Spinal cord (tissue), 10 donors: ENCODE measurements at places on chromosomes 1 and 21. TPM values are rescaled to one million over a fixed set of nuclear protein-coding genes. Genes with fewer than 3 reads are reported as not detected.

The CHI3L1 gene
- 1.1 TPM for total RNA-seq

DNA sequence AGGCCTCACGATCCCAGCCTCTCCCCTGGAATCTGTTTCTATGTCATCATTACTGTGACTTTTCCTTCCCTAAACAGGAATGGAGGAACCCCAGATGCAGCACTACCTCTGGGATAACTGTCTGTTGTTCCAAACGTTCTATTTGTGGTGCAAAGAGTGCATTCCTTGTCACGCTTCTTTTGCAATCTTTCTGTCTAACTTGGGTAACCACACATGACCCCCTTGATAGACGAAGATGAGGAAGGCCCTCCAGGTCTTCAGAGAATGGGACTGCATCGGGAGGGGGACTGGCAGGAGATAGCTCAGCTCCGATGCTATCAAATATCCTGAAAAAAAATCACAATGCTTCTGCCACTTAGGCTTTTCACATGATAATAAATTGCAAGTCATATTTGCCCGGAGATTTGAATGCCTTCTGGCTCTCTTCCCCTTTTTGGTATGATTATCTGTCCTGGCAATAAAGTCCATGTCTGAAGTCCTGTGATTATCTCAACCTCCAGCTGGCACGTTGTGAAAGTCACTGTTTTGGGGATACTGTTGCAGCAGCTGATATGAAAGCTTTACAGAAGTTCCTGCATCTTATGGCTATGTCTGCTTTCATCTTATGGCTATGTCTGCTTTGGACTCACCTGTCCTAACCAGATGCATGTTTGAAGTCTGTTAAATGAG lies 148.7 kb upstream of the LMO4 start:
- H3K27ac ChIP-seq, result no peak overlapping the region
- H3K4me3 ChIP-seq, result no peak overlapping the region
- DNase-seq, result no peak
- H3K4me1 ChIP-seq, result no peaks in the 10 kb centered on the region
- no peaks in the 10 kb centered on the region for H3K36me3 ChIP-seq

DNA sequence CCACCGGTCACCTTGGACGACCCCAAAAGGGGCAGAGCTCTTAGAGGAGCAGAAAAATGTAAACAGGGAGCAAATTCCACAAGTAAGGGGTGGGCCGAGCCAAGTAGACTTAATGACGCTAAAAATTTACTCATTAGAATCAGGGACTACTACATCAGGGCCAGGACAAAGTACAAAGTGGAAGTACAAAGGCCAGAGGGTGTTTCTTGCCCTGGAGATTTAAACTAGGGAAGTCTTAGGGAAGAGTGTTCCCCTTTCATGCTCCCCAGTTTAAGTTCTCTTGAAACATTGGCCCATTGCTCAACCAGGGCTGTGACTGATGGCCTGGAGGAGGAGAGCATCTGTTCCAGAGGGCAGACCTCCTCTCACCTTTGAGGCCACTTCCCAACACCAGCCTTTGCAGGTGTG lies 48.6 kb downstream of the BACH1 start:
- H3K36me3 ChIP-seq, result peaks cover 6% of the 10 kb centered on the region
- H3K27ac ChIP-seq, result no peak overlapping the region
- no peaks in the 10 kb centered on the region for H3K4me1 ChIP-seq
- no peaks in the 10 kb centered on the region for H3K27me3 ChIP-seq
- DNase-seq, result no peak
- H3K4me3 ChIP-seq, result no peak overlapping the region

DNA sequence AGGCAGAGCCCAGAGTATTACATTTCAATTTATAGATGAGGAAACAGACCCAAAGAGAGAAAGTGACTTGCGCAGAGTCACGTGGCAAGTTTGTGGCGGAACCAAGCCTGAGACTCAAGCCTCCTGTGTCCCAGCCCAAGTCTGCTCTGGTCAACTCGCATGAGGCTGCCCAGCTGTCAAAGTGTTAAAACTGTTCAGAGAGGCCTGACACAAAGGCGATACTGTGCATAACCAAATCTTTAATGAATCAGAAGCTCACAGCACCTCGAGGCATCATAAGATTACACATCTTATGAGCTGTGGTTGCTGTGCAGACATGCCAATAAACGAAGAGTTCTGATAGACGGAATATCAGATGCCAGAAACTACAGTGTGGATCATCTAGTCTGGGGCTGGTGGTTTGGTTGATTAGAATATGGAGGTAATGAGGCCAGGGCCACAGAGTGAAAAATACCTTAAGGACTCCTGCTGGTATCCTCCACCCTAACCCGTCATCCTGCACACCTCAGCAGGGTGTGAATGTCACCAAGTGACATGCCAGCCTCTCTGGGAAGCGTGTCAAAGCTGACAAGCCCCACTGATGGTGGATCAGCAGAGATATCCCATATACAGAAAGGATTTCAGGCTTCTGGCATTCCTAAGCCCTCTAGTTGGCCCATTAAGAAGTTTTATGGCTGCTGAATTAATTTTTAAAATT lies 42.2 kb downstream of the TNNT2 start:
- H3K36me3 ChIP-seq, result no peaks in the 10 kb centered on the region
- H3K4me3 ChIP-seq, result no peak overlapping the region
- H3K27me3 ChIP-seq, result no peaks in the 10 kb centered on the region
- H3K27ac ChIP-seq, result no peak overlapping the region

DNA sequence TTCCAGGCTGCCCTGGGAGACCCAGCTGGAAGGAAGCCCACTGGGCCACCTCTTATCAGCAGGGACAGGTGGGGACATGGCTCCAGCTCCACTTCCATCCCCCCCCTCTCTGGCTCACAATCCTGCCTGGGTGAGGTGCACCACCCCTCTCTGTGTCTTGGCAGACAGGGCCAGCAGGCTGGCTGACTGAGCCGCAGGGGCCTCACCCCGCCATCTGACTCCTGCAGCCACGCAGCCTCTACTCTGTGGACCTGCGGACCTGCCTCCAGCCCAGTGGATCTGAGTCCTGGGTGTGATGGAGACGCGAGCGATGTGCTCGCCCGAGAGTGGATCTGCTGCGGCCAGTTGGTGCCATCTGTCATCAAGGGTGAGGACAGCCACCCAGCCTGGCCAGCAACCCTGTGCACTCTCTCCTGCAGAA lies 30.1 kb downstream of the RCC2 start:
- no peak overlapping the region for H3K27ac ChIP-seq
- H3K27me3 ChIP-seq, result no peaks in the 10 kb centered on the region
- H3K36me3 ChIP-seq, result peaks cover 75% of the 10 kb centered on the region
- H3K4me1 ChIP-seq, result peaks cover 8% of the 10 kb centered on the region
- H3K4me3 ChIP-seq, result no peak overlapping the region

DNA sequence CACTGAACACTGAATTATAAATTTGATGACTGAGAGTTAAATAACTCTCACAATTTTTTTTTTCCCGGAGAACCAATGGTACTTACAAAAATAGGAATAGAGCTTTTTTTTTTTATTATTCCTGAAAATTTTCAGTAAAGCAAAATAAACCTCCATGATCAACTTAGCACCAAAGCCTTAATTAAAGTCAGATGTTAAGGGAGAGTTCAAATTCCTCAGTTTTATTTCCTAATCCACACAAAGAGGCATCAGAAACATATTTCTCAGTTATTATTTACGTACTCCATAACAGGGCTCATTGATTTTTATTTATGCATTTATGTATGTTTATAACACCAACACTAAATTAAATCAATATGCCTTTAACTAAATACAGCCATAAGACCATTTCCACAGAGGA lies 55.5 kb downstream of the PLPPR5 start:
- DNase-seq, result no peak
- no peak overlapping the region for H3K27ac ChIP-seq
- H3K27me3 ChIP-seq, result no peaks in the 10 kb centered on the region
- no peak overlapping the region for H3K4me3 ChIP-seq
- H3K4me1 ChIP-seq, result no peaks in the 10 kb centered on the region
- no peaks in the 10 kb centered on the region for H3K36me3 ChIP-seq
